ENCODE measurements at places on chromosomes 2 and 18.

DNA sequence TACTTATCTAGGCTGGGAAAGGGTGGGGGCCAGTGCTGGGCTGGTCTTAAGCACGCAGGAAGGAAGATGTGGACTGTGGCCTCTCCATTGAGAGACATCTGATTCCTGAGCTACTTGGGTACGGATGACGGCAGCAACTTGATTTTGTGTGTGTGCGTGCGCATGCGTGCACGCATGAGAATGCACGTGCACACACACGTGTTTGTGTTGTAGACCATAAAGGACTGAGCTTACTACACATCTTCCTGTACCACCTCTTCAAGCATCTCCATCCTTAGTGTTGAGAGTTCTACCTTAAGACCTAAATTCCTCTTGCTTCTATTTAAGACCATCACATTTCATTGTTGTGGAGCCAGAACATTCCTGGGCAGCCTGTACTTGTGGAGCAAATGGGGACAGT, 9.5 kb downstream of the WNT6 start:
- DNase-seq = no peak

- peak; percentile 52 for DNase-seq
Observed at GRCh38 chr18:59846814-59847490, 52.8 kb upstream of the PMAIP1 start.

DNA sequence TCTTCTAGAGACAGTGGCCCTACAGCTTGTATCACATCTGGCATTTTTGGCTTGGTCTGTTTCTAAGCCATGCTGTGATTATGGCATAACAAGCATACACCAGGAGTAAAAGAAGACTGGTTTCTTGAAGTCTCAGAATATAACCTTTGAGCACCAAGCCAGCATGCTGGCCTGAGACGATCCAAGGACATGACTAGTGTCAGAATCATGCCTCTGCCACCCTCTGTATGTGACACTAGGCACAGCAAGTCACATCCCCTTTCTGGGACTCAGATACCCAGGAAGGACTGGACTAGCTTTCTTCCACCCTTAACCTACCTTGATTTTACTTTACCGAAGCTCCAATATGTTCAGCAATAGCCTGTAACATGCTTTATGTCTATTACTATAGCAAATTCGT, 345.5 kb downstream of the SETBP1 start:
- DNase-seq = no peak

GRCh38 chr2:172395503-172395902, 31.9 kb upstream of the ITGA6 start:
- DNase-seq = no peak

DNA sequence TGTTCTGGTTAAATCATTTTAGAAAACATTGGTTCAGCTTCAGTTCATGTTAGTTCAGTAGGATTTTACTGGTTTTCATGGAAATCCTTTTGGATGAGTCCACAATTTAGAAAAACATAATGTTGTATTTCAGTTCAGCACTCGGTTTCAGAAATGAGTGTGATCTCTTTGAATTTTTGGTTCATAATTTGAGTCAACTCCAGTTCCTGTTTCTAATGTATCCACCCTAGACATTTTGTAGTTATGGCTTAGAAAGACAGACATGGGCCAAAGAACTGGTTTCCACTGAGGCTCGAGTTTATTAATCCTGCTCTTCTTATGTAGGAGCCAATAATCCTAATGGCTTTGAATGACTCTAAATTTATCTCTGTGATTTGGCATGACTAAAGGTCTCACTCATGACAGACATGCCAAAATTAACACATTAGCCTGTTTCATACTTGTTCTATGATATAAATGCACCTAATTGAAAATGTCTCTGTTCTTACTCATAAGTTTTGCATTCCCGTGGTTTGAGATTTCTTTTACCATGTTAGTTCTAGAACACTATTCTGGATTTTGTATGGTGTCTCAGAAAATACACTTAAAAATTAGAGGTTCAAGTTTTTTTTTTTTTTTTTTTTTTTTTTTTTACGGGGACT, 82.3 kb upstream of the SPRED2 start:
- no peak for DNase-seq

DNA sequence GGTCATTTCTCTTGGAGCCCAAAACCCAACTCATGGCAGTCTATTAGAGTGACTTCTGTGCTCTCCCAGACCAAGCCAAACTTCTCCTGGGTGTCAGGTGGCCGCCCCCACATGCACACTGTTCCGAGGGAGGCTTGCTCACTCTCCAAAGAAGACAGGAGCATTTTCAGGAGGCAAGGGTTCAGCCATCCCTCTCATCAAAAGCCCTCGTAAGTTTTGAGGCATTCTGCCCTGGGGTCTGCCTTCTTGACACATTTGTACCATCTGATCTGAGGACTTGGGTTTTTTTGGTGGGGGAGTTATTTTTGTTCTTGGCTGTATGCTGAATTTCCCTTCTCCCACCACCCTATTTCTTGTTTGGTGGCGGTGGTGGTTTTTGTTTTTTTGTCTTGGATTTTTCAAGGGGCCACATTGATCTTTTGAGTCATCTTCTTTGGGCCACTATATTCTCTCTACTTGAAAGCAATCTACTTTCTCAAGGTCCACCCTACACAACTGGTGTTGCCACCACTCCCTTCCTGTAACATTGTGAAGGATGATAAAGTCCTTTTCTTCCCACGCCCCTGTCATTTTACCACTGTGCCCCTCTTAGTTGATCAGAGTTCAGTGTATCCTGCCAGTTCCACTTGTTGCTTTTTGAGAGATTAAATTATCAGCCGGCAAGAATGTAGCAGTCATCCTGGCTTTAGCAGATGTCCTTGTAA, 255.8 kb downstream of the CYP26B1 start:
- DNase-seq = no peak

DNA sequence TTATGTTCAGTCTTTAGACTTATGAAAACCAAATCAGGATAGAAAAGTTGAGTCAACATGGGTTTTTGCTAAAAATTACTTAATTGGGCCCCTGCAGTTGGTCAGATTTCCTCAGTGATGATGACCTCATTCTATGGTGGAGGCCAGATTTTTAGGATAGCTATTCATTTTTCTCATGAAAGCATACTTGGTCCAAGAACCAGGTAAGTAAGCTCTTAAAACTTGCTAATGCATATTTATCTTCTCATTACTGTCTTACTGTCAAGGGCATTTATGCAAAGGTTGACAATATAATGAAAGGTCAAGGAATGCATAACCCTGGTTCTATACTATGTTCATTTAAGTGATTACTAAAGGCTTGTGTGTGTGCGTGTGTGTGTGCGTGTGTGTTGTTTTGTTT, 650.6 kb downstream of the SATB2 start:
- no peak for DNase-seq

DNA sequence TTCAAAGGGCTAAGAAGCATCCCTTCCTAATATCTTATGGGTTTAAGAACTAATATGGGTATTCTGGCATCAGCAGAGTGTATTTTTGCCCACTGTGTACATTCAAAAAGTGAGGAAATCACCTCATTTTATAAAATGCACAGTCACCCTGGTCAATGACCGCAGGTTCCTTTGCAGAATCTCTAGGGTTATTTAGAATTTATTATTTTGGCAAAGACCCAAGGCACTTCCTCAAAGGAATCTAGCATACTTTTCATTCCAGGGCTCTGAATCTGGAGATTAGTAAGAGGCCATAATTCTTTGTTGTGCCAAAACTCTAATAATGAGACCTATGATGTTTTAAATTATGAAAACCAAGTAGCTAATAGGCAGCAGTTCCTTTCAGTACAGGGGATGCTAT, 27.2 kb upstream of the CDH2 start:
- DNase-seq = peak; percentile 54

DNA sequence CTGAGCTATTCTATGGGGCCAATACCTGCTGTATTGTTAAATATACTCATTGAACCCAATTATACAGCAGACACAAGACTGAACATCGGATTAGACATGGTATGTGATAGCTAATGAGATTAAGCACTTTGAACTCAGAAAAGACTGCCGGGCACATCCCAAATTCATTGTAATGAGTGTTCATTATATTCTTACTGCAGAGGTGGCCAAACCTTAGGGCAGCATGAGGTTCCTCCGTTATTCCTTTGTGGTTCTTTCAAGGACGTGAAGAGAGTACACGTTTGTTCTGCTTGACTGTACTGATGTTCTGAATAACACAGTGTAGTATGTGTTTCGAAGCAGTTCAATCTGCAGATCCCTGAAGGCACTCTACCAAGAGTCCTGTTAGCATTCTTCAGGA, 78.4 kb downstream of the KIF5C start:
- DNase-seq = no peak

GRCh38 chr18:43271593-43272432, 5.5 kb downstream of the SYT4 start:
- DNase-seq = peak; percentile 40

DNA sequence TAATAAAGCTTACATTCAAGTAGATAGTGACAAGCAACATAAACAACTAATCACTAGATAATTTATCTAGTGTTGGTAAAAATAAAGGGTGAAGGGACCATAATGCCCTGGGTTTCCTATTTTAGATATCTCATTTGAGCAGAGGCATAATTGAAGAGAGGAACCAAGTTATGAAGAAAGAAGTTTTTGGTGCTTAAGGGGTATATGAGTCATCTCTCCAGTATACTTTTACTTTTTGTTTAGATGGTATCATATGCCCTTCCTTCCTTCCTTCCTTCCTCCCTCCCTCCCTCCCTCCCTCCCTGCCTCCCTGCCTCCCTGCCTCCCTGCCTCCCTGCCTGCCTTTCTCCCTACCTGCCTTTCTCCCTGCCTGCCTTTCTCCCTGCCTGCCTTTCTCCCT, 1053.5 kb upstream of the CELF4 start:
- no peak for DNase-seq

GRCh38 chr2:30034052-30034775, 112.6 kb upstream of the YPEL5 start:
- no peak for DNase-seq

GRCh38 chr18:8795586-8796325, 90.4 kb downstream of the MTCL1 start:
- DNase-seq = no peak

DNA sequence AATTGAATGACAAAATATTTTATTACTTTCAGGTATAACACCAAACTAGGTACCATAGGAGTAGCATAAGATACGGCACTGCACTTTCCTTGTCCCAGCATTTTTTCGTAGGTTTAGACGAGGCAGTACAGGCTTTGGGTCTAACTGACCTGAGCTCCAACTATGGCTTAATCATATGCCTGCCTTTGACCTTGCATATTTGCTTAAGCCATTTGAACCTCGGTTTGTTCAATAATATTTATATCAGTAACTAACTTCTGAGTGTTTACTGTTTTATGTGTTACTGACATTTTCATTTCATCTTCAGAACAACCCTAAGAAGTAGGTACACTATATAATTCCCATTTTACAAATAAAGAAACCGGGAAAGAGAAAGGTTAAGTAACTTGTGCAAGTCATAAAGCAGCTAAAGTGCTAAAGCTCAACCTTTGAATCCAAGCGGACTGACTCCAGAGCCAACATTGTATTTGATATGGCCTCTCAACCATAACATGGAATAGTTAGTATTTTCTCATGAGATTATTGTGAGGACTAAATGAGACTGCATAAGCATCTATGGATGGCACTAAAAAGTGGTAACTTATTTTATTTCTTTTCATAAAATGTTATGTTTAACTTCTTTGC, 104.0 kb downstream of the R3HDM1 start:
- DNase-seq = no peak

GRCh38 chr2:210540900-210541289, 15.5 kb upstream of the CPS1 start:
- DNase-seq = no peak

DNA sequence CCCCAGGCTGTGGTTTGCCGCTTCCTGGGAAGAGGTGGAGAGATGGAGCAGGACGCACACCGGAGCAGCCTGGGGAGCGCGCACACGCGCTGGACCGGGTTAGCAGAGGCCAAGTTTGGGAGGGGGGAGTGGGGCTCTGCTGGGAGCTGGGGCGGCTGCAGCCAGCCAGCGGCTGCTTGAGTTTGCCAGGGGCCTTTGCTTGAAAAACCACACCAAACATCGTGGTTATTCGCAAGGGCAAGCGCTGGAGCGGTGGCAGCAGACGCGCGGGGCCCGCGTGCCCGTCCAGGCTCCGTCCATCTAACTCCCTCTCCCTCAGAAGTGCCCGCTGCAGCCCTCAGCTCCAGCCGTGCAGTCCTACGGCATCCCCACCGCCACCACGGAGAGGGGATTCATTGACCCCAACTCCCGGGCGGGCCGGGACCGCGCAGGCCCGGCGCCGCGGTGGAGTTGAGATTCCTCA, 4.6 kb downstream of the PTGR3 start:
- DNase-seq = no peak

- no peak for DNase-seq
Observed at GRCh38 chr2:86140969-86141392, 34.9 kb downstream of the PTCD3 start.

GRCh38 chr2:86150502-86150901, 44.5 kb downstream of the PTCD3 start:
- DNase-seq = no peak

GRCh38 chr2:101821828-101822458, 124.4 kb downstream of the MAP4K4 start:
- DNase-seq = no peak

DNA sequence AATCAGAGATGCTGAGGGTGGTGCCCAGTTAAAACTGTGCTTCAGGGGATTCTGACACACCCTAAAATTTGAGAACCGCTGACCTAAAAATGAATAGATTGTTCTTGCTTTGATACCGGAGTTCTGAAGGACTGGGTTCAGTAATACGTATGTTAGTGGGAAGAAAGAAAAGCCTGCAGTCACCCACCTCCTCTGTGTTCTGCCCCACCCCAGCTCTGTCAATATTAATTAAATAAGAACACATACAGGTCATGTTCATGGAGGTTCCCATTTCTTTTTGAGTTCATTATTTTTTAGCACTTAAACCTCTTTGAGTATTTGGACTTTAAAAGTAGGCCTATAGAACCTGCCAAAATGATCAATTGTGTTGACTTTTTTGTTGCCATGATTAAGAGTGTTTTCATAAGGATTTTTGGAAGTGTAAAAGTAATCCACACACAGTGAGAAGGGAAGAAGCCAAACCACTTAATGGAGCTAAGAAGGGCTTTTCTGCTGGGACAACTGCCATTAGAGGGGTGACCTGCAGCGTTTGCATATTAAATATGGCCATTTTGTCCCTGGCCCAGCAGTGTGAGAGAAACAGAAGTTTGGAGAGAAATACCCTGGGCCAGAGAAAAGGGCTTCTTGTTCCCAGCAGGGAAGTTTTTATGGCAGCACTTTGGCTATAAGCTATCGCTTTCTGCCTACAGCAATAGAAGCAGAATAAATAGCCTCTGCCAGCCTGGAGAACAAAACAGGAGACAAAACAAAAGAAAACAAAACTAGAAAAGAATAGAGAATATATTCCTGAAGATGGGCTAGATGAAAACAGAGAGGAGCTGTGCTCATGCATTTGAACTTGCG, 80.7 kb upstream of the RNF152 start:
- DNase-seq = no peak

DNA sequence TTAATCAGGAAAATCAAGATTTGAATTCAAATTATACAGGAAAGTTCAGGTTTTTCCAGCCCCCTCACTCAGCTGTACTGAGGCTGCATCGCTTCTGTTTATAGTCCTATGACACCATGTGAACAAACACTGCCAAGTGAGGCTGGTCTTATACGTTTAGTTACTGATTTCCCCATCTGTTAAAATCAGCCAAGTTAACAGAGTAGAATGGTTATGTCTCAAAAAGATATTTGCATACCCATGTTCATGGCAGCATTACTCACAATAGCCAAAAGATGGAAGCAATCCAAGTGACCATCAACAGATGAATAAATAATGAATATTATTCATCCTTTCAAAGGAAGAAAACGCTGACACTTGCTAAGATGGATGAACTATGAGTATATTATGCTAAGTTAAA, 43.8 kb downstream of the REEP1 start:
- DNase-seq = no peak

GRCh38 chr2:53970724-53971602, at the start of gene PSME4:
TSS of gene PSME4 (minus strand) at chr2:53970993. CDS start at chr2:53970784, 209 bp downstream.
- DNase-seq = peak; percentile 87

All from LoVo (cell line).